ENCODE measurements at places on chromosomes 12 and 14. TPM values are rescaled to one million over a fixed set of nuclear protein-coding genes. Genes with fewer than 3 reads are reported as not detected.

OGFOD2 gene
- total RNA-seq: 16.9 TPM

NFKBIA gene
- 149 TPM for total RNA-seq

CABP1 gene
- 5.7 TPM for total RNA-seq

C12orf60 gene
- 10.1 TPM for total RNA-seq

DCAF5 gene
- 40.4 TPM for total RNA-seq

UNC79 gene
- 13.7 TPM for total RNA-seq

PLEKHD1 gene
- 2.0 TPM for total RNA-seq

CARMIL3 gene
- total RNA-seq: 7.8 TPM

OVCH1 gene
- total RNA-seq: 0.33 TPM

DAO gene
- not detected for total RNA-seq

RBMS2 gene
- 17.9 TPM for total RNA-seq

MAPKAPK5 gene
- 59.8 TPM for total RNA-seq

DNAJC22 gene
- 1.4 TPM for total RNA-seq

SIX6 gene
- 44.8 TPM for total RNA-seq

C12orf54 gene
- not detected for total RNA-seq

PMEL gene
- 363 TPM for total RNA-seq

LBHD2 gene
- not detected for total RNA-seq

SLCO1A2 gene
- total RNA-seq: 0.05 TPM

HELB gene
- 14.5 TPM for total RNA-seq

ATL1 gene
- 34.6 TPM for total RNA-seq

TSHR gene
- total RNA-seq: 0.88 TPM

SPTB gene
- 25.2 TPM for total RNA-seq

ASB2 gene
- total RNA-seq: 4.1 TPM

BMP4 gene
- 39.9 TPM for total RNA-seq

LTB4R gene
- total RNA-seq: 2.7 TPM

KRT83 gene
- not detected for total RNA-seq

PXMP2 gene
- 44.8 TPM for total RNA-seq

PAN2 gene
- total RNA-seq: 64.0 TPM

INSM2 gene
- 24.3 TPM for total RNA-seq

TMED10 gene
- 301 TPM for total RNA-seq

TAS2R13 gene
- 12.4 TPM for total RNA-seq

PTPRO gene
- total RNA-seq: 51.3 TPM

PRKCH gene
- 95.0 TPM for total RNA-seq

OR4E2 gene
- total RNA-seq: not detected

CMAS gene
- 31.8 TPM for total RNA-seq

KLRD1 gene
- total RNA-seq: 0.82 TPM

EIF2S3B gene
- total RNA-seq: 0.55 TPM

TMED8 gene
- total RNA-seq: 25.8 TPM
